Esophagus squamous epithelium (tissue), 5 donors: ENCODE measurements at places on chromosomes 2 and 18. TPM values are rescaled to one million over a fixed set of nuclear protein-coding genes. Genes with fewer than 3 reads are reported as not detected.

The EPB41L3 gene
- total RNA-seq, result 40.3 TPM

The DSG3 gene
- total RNA-seq, result 856 TPM

The BMP10 gene
- total RNA-seq, result not detected

- no peak for DNase-seq
Measured at GRCh38 chr18:63917817-63918216, 10.1 kb downstream of the SERPINB10 start.

DNA sequence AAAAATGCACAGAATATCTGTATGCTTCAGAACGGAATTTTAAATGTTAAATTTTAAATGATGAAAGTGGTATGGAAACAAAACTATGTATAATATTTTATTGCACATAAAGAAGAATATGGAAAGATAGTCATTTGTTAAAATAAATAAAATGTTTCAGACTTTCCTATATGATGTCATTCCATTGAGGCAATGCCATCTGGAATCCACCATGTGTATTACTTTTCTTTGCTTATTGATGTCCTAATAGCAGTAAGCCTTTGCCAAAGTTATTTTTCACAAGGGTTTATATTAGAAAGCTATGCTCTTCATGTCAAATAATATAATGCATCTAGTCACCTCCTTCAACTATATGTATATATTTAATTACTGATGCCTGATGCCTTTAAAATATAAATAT lies 601.6 kb upstream of the PKDCC start:
- DNase-seq, result no peak

DNA sequence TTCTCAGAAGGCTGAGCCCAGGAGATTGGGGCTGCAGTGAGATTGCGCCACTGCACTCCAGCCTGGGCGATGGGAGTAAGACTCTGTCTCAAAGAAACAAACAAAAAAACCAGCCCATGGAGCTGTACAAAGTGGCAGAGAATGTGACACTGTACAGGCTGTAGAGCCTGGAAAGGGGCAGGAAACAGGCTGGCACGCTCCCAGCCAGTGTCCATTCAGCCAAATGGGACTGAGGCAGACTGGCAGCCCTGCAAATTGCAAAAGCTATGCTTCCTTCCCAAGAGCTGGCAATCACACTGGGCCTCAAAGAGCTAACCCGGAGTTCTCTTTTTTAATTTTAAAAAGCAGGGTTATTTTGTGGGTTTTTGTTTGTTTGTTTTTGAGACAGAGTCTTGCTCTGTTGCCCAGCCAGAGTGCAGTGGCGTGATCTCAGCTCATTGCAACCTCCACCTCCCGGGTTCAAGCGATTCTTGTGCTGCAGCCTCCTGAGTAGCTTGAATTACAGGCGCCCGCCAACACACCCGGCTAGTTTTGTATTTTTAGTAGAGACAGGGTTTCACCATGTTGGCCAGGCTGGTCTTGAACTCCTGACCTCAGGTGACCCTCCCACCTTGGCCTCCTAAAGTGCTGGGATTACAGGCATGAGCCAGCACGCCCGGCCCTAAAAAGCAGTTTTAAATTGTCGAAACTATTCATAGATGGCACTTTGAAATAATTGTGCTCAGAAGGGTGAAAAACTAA lies 42.8 kb downstream of the SCRN3 start:
- no peak for DNase-seq

DNA sequence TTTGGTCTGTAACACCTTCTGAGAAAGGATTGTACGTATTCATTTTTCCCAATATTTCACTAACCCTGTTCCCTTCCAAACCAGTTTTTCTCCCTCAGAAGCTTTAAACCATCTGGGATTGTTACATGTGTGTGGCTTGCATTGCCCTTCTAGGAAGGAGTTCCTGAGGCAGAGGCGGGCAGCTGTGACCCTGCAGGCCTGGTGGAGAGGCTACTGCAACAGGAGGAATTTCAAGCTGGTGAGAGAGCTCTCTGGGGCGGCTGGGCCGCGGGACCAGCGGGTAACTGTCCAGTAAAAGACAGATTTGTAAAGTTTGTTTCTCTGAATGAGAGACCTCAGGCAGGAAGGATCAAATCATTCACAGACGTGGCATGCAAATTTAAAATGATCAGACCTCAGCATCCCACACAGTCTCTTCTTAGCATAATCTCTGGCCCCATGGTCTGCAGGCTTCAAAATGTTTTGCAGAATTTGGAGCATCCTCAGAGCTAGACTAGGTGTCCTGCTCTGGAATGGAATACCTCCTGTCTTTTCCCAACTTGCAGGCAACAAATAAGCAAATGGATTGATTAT lies 40.2 kb upstream of the GPR17 start:
- DNase-seq, result no peak

- no peak for DNase-seq
Measured at GRCh38 chr2:42922790-42923579, 130.6 kb upstream of the HAAO start.

GRCh38 chr2:200258081-200258480 lies 48.4 kb upstream of the SPATS2L start:
- no peak for DNase-seq

DNA sequence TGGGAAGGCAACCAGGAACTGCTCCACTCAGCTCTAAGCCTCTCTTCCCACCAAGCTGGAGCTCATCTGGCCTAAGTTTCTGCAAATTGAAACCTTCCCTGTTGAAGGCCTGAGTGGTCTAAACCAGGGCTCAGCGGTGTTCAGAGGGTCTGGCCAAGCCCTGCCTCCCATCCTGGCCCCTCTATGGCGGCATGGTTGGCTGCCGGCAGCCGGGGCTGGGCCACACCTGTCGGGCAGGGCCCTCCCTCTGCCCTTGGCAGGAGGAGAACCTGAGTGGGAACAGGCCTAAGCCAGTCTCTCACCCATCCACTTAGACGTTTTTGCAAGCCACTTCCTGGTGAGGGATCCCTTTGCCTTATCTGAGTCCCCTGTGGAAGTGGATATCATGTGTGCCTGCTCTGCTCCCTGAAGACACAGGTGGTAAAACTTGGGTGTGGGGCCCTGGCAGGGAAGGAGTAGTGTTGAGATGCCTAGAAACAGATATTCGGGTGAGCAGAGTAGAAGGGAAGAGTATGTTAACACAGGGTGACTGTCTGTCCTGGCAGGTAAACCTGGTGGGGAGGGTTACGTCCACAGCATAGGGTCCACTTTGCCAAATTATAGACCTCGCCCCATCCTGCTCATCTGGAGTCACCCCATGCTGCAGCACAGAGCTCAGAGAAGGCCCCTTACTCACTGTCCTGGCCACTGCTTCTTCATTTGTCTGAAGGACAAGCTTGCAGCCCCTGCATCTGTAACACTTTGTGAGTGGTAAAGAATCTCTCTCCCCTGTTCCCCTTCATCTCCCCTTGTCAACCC lies 63.0 kb upstream of the SIX2 start:
- no peak for DNase-seq

DNA sequence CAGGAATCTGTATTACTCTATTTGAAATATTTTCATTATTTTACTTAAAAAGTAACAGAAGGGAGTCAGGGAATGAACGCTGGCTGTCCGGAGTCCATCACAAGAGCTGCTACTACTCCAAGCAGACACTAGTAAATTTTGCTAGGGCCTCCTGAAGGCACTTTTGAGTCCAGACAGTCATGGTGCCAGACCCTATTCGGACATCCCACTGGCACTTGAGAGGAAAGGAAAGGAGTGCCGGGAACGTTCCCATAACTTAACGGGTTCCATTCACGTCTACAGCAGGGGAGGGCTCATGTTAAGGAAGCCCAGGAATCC lies 563 bp upstream of the GMCL1 start:
- DNase-seq, result no peak

GRCh38 chr2:120745420-120746111 lies 9.9 kb downstream of the GLI2 start:
- no peak for DNase-seq
